Right renal cortex interstitium (tissue), 3 donors: ENCODE measurements at places on chromosomes 12 and 14. TPM values are rescaled to one million over a fixed set of nuclear protein-coding genes. Genes with fewer than 3 reads are reported as not detected.

The MYRFL gene
- polyA plus RNA-seq, result 1.1 TPM

DNA sequence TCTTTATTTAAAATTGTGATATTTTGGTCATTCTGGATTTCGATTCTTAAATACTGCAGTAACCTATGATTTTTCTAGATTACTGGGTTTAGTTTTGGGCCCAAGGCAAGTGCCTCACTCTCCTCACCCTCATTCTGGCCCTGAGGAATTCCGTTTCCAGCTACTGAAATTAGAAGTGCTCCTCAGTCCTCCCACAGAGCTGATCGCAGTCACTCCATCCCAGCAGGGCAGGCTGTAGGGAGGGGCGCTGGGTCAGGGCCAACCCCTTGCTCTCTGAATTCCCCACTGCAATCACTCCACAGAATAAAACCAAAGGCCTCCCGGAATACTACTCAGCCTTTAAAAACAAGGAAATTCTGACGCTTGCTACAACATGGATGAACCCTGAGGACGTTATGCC, 66.5 kb upstream of the DIO3 start:
- no peak for DNase-seq

The PLEKHH1 gene
- polyA plus RNA-seq, result 37.5 TPM

DNA sequence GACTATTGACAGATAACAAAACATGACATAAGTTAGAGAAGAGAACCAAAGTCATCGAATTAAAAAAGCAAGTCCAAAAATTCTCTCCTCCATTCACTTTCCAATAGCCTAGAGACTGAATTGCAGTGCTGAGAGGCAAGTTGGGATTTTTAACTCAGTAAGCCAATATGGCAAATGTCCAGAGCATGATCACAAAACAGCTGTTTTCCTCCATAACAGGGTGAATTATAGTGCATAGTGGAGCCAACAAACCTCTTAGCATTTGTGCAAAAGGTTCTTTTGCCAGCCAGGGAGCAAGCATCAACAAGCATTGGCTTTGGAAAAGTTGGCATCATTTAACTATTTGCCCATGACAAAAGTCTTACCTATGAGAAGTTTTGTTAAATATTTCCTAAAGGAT, 458.8 kb upstream of the NOVA1 start:
- DNase-seq, result no peak

- DNase-seq, result no peak
These were observed 269.9 kb downstream of the ADAMTS20 start for GRCh38 chr12:43282106-43282505.

GRCh38 chr14:61296719-61297502, 15.8 kb upstream of the TMEM30B start:
- no peak for DNase-seq

The AVPR1A gene
- 4.5 TPM for polyA plus RNA-seq

The CCNK gene
- 40.4 TPM for polyA plus RNA-seq

- no peak for DNase-seq
These were observed at the start of gene PCNX1 for GRCh38 chr14:70907176-70907995. PCNX1 (plus strand) TSS chr14:70907459; CDS start chr14:70907851, 392 bp downstream.

DNA sequence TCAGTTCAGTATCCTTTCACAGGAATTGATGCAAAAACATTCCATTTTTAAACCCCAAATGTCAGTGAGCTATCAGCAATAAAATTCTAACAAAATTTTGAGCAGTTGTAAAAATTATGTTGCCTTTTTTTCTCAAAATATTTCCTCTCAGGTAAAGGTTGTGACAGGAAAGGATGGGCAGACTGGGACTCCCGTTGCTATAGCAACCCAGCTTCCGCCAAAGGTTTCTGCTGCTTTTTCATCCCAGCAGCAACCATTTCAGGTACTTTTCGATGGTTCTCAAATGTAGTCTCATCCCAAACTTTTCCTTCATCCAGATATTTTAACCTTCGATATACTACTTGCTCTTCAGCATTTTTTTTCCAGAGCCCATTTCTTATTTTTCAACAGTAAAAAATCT, 13.6 kb downstream of the EP400 start:
- DNase-seq, result no peak

The CIT gene
- polyA plus RNA-seq, result 15.1 TPM

The MYH6 gene
- 0.18 TPM for polyA plus RNA-seq

DNA sequence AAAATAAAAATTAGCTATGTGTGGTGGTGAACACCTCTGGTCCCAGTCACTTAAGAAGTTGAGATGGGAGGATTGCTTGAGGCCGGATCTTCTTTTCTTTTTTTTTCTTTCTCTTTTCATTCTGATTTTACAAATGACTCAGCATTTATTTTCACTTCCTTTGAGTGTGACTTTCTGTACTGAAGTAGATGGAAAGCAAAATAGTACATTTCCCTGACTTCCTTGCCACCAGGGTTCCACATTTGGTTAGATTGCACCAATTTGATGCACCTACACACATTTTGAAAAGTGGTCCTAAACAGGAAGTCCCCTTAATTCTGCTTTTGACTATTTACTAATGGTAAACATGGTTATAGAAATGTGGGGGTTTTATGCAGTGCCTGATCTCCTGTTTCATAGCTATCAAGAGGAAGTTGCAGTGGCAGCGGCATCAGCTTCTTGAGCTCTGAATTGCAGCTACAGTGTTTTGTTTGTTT, 13.0 kb upstream of the LEMD3 start:
- DNase-seq, result no peak

- no peak for DNase-seq
These were observed 727.1 kb upstream of the TBX3 start for GRCh38 chr12:115411121-115411520.

DNA sequence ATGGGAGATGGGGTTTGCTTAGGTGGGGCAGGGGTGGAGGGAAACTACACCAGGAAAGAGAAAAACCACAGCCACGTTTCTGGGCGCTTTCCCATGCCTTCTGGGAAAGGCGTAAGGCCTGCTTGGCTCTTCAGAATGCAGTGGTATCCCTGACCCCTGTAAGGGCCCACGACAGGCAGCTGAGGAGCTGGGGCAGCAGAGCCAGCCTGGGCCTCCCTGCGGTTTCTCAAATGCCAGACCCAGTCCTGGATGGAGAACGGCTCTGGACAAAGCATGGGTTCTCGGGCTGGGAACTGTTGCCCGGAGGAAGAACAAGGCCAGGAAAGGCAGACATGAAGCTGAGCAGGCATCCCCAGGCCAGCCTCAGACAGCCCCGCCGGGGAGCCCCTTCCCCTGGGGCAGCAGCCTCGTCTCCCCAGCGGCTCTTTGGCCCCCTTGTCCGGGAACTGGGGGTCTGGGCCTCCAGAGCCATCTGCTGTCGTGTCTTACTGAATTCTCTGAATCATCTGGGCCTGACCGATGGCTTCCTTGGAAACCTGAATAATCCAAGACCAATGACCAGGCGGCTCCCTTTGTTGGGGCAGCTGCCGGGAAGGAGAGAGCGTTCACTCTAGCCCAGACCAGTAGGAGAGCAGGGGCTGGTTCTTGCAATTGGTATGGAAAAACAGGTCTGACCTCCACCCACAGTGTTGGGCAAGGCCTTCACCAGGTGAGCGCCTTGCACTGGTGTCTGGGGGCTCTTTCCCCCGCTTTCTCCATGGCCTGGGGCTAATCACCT, 64.0 kb upstream of the RIN3 start:
- no peak for DNase-seq

DNA sequence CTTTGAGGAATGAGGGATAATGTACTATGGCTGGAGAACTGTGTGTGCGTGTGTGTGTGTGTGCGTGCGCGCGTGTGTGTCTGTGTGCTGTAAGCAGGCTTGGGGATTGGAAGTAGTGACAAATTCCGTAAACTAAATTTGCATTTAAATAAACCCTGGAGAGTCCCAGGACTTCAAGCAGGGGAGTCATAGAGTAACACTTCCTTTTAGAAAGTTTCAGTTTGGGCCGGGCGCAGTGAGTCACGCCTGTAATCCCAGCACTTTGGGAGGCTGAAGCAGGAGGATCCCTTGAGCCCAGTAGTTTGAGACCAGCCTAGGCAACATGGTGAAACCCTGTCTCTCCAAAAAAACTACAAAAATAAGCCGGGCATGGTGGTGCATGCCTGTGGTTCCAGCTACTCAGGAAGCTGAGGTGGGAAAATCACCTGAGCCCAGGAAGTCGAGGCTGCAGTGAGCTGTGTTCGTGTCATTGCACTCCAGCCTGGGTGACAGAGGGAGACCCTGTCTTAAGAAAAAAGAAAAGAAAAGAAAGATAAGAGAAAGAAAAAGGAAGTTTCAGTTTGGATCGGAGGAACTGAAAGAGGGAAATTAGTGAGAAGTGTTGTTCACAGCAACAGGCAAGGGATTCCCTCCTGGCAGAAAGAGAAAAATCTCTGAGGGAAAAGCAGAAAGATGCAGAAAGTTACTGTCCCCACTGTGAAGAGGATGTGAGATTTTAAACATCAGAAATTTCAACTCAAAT, 222.7 kb upstream of the SOX5 start:
- DNase-seq, result no peak

- DNase-seq, result no peak
These were observed 293 bp downstream of the IFI27L1 start for GRCh38 chr14:94081386-94081820.

DNA sequence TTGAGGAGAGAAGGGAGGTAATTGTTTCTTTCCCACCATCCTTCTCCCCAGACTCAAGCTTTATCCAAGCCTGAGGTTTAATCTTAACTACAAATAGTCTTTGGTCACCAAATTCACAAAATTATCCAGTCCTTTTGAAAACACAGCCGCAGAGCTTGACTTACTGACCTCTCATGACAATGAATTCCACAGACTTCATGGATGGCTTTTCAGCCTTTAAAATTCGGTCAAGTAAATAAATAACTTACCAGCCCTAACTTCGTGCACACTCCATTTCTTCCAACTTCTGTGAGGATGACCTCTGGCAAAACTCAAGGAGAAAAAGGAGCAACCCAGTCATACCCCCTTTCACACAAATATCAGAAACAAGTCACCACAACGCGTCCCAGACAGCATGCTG, 137.0 kb upstream of the CDKN3 start:
- DNase-seq, result no peak

The HOXC12 gene
- not detected for polyA plus RNA-seq

DNA sequence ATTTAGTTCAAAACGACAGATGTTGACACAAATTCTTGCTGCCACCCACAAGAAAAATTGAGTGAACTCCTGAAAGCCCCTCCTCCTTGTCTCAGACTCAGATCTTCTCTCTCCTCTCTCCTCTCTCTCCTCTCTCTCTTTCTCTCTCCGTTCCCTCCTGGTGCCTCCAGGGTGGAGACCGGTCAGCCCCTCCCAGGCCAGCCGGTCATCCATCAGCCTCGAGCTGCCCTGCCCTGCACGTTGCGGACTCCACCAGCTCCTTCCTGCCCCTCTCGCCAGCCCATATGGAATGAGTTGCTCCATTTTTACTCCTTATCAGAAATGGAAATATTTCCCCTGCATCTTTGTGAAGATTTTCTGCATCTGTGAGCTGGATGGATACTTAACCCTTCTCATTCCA, 103.8 kb downstream of the TBX5 start:
- DNase-seq, result no peak

The ZC2HC1C gene
- polyA plus RNA-seq, result 7.3 TPM

GRCh38 chr12:119725523-119725922, 57.6 kb downstream of the PRKAB1 start:
- no peak for DNase-seq
